K562 (cell line): ENCODE measurements at places on chromosomes 7 and 10. TPM values are rescaled to one million over a fixed set of nuclear protein-coding genes. Genes with fewer than 3 reads are reported as not detected.
A peak's percentile ranks its signal among the peaks of the same experiment; 100 is the strongest.

GRCh38 chr10:132665946-132666704 is 119.8 kb downstream of the NKX6-2 start:
- H3K4me3 ChIP-seq: no peak overlapping the region
- DNase-seq: peak; percentile 22
- H3K4me1 ChIP-seq: no peaks in the 10 kb centered on the region; the same call in 2 of the 3 replicates
- no peaks in the 10 kb centered on the region for H3K27me3 ChIP-seq
- H3K27ac ChIP-seq: peak overlapping the region; percentile 52; the same call in 2 of the 3 replicates

NPM3 gene
- polyA plus RNA-seq: 161 and 168 TPM in 2 replicates

TRA2A gene
- polyA plus RNA-seq: 89.0 and 90.4 TPM in 2 replicates

PLEKHA1 gene
- polyA plus RNA-seq: 0.80 and 1.1 TPM in 2 replicates

NANOS1 gene
- 0.94 and 0.97 TPM in 2 replicates for polyA plus RNA-seq
